ENCODE measurements at places on chromosomes 1 and 21. TPM values are rescaled to one million over a fixed set of nuclear protein-coding genes. Genes with fewer than 3 reads are reported as not detected.
A peak's percentile ranks its signal among the peaks of the same experiment; 100 is the strongest.

GRCh38 chr1:165562571-165562970 lies 18.8 kb downstream of the LRRC52 start:
- H3K36me3 ChIP-seq: no peaks in the 10 kb centered on the region
- no peak overlapping the region for H3K4me3 ChIP-seq
- DNase-seq: no peak
- peaks cover 13% of the 10 kb centered on the region for H3K4me1 ChIP-seq

DNA sequence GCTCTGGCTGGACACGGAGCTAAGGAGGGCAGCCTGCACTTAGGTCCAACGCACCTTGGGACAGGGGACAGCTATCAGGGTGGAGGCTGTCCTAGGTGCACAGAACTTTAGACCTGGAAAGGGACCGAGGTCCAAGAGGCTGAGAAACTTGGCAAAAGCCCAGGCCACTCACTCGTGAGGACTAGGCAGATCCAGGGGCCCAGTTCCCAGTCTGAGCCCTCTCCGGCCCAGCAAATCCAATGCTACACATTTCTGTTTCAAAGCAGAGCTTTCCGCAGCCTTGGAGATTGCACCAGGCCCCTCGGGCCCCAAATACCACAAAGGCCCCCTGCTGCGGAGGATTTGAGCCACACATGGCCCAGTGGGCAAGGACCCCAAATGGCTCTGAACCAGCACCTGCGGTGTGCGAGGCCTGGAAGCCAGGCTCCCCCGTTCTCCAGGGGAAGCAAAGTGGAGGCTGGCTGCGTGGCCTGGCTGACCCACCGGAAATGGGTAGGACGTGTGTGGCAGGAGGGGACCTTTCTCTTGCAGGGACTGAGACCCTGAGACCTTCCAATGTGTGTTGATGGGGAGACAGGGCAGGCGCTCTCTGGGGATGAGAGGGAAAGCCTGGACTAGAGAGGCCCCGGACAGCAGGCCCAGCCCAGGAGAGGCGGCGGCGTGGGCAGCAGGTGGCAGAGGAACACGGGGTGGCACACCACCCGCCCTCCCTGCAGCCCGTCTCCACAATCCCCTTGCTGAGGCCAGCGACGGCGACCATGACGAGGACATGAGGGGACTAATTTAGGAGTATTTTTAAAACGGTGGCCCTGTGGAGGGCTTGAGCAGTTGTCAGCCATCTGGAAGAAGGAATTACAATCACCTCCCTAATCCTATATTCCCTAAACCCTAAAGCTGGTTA lies 118.7 kb downstream of the CASZ1 start:
- no peak for DNase-seq
- peaks cover 16% of the 10 kb centered on the region for H3K27me3 ChIP-seq
- H3K27ac ChIP-seq: no peak overlapping the region
- no peak overlapping the region for H3K4me3 ChIP-seq
- no peaks in the 10 kb centered on the region for H3K36me3 ChIP-seq

GRCh38 chr1:94180650-94181049 lies 56.7 kb downstream of the ARHGAP29 start:
- no peak for DNase-seq
- no peak overlapping the region for H3K4me3 ChIP-seq
- no peak overlapping the region for H3K27ac ChIP-seq

DNA sequence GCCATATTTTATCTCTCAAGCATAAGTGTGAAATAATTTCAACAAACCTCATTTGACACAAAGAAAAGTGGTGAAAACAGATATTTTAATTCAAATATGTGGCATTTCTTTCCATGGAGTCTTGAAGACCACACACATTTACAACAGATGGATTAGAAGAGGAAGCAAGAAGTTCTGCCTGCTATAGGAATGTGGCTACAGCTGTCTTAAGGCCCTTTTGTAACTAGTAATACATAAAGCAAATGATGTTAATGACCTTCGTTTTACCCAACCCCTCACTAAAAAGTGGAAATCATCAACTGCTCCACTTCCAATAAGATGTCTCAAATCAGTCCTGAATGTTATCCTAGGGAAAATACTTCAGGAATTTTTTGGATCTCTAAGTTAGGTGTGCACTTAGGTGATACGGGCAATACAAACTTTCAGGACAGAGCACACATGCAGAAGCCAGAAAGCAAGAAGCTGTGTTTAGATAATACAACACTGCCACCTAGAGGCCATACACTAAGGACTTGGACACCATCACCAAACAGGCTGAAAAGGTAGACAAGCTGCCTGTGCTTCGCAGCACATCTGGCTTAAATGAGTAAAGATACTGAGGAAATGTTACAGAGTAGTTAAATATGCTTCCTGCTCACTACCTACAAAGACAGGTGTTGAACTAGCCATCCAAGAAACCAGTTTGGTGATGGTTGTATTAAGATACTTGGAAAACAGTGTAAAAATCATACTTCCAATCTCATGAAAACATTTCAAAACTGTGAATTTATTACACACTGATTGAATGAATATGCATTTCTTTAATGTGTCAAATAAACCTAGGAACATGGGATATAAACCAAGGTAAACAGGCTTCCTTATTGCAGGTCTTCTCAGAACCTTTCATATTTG lies 24.4 kb downstream of the RRAGC start:
- no peak overlapping the region for H3K27ac ChIP-seq
- no peaks in the 10 kb centered on the region for H3K27me3 ChIP-seq
- H3K4me3 ChIP-seq: no peak overlapping the region
- H3K36me3 ChIP-seq: peaks cover 8% of the 10 kb centered on the region
- peaks cover 16% of the 10 kb centered on the region for H3K4me1 ChIP-seq

Gene SMIM1
- total RNA-seq: 4.7 TPM

DNA sequence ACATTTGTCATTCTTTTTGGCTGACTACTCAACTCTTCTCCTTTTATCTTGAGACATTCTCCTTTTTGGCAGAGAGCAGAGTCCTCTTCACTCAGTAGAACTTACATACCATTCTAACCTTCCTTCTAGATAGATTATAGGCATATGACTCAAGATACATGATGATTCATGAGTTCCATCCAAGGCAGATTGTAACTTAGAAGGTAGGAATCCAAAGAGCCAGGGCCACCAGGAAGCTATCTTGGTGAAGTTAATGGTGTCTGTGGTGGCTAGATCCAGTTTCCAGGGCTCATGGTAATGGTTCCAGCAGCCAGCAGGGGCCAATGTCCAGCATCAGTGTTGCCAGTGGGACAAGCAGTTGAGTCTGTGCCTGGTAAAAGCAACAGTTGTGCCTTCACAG lies 76.1 kb upstream of the KIAA0040 start:
- H3K27me3 ChIP-seq: peaks cover 17% of the 10 kb centered on the region
- H3K4me3 ChIP-seq: no peak overlapping the region
- H3K27ac ChIP-seq: no peak overlapping the region
- no peak for DNase-seq
- no peaks in the 10 kb centered on the region for H3K4me1 ChIP-seq

DNA sequence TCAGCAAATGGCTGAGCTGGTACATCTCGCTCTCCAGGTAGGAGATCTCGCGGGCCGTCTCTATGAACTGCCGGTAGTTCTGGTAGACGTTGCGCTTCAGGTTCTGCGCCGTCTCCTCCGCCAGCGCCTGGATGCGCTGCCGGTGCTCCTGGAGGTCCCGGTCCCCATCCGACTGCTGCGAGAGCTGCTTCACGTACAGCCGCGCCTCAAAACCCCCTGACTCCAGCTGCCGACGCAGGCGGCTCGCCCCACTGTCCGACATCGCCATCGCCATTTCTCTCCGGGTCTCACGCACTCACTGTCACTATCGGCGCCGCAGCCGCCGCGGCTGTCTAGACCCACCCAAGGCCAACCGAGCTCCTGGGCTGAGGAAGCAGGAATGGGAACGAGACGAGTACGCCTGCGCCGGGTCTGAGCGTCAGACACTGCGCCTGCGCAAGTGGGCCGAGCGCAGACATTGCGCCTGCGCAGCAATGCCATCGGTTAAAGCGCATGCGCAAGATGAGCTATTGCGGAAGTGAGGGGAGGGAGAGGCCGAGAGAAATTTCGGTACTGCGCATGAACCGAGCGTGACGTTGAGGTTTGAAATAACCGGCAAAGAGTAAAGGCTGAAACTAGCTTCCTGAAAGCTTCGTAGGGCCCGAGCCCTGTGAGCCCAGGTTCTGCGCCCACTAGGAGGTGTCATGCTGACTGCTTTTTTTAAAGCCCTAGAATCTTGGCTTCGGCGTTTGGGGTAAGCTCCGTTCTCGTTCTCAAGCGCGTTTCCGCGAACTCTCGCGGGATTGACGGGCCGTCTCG lies at the start of gene EXOC8:
EXOC8 (minus strand) TSS at position 381 of the 798 bp plus-strand sequence; CDS start at position 274, 107 bp downstream.
- H3K36me3 ChIP-seq: peaks cover 6% of the 10 kb centered on the region
- H3K27ac ChIP-seq: peak within 1 kb of the TSS; percentile 98
- peak; percentile 99 for DNase-seq
- H3K27me3 ChIP-seq: peaks cover 2% of the 10 kb centered on the region

Gene PTPRU
- total RNA-seq: 5.1 TPM

Gene ZNF683
- not detected for total RNA-seq

DNA sequence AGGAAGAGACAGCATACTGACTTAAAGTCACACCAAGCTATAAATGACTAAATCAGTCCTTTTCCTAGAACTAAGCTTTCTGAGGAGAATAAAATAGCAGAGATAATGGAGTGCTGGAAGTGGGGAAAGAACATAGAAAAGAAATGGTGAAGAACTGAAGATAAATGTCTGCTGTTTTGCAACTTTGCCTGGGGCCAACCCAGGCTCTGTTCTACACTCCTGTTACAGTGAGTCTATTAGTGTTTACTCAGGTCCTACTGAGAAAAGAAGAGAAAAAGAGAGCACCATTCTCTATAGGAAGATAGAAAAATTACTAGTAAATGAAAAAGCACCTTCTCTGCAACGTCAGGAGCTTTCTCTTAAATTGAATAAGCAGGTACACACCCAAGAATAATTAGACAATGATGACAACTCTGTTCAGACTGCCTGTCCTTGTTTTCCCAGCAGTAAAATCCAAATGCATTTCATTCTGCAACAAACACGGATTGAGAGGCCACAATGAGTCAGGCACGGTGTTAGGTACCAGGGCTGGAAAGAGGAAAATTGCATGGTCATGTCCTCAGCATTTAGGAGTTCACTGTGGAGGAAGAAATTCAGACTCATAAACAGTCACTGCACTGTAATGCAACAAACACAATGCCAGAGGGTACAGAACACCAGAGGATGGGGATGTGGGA lies 139.4 kb upstream of the CAMK1G start:
- no peak overlapping the region for H3K27ac ChIP-seq
- no peaks in the 10 kb centered on the region for H3K27me3 ChIP-seq
- no peak overlapping the region for H3K4me3 ChIP-seq
- no peaks in the 10 kb centered on the region for H3K4me1 ChIP-seq
- DNase-seq: no peak

Gene ORC1
- total RNA-seq: 36.9 TPM

- H3K4me1 ChIP-seq: peaks cover 30% of the 10 kb centered on the region
- H3K36me3 ChIP-seq: peaks cover 18% of the 10 kb centered on the region
- no peak for DNase-seq
These were observed 183.8 kb downstream of the DHRS3 start for GRCh38 chr1:12434174-12434573.

Gene NENF
- total RNA-seq: 40.4 TPM

Gene TMEM81
- 5.4 TPM for total RNA-seq

- peak overlapping the region; percentile 37 for H3K27ac ChIP-seq
- H3K4me3 ChIP-seq: no peak overlapping the region
- H3K36me3 ChIP-seq: no peaks in the 10 kb centered on the region
- H3K27me3 ChIP-seq: no peaks in the 10 kb centered on the region
- H3K4me1 ChIP-seq: peaks cover 9% of the 10 kb centered on the region
These were observed 116.3 kb downstream of the DAB1 start for GRCh38 chr1:57307392-57308170.

GRCh38 chr1:111648806-111649205 lies 29.2 kb downstream of the RAP1A start:
- no peaks in the 10 kb centered on the region for H3K27me3 ChIP-seq
- H3K4me1 ChIP-seq: no peaks in the 10 kb centered on the region
- peaks cover 19% of the 10 kb centered on the region for H3K36me3 ChIP-seq
- no peak for DNase-seq

Gene KDF1
- not detected for total RNA-seq

DNA sequence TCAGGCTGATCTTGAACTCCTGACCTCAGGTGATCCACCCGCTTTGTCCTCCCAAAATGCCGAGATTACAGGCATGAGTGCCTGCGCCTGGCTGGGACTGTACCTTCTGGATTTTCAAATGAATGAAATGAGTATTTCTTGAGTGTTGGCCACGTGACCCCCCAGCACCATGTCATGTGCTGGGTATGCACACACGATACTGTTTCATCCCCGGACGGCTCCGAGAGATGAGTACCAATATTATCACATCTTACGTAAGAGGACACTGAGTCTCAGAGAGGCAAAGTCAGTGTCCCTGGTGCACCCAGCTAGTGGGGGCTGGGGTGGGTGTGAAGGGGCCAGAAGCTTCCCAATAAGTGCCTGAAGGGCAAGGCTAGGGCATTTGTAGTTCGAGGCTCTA lies 780 bp upstream of the CROCC start:
- no peaks in the 10 kb centered on the region for H3K27me3 ChIP-seq
- peaks cover 44% of the 10 kb centered on the region for H3K4me1 ChIP-seq
- peak overlapping the region; percentile 78 for H3K4me3 ChIP-seq
- no peaks in the 10 kb centered on the region for H3K36me3 ChIP-seq
- H3K27ac ChIP-seq: no peak overlapping the region
- DNase-seq: no peak

DNA sequence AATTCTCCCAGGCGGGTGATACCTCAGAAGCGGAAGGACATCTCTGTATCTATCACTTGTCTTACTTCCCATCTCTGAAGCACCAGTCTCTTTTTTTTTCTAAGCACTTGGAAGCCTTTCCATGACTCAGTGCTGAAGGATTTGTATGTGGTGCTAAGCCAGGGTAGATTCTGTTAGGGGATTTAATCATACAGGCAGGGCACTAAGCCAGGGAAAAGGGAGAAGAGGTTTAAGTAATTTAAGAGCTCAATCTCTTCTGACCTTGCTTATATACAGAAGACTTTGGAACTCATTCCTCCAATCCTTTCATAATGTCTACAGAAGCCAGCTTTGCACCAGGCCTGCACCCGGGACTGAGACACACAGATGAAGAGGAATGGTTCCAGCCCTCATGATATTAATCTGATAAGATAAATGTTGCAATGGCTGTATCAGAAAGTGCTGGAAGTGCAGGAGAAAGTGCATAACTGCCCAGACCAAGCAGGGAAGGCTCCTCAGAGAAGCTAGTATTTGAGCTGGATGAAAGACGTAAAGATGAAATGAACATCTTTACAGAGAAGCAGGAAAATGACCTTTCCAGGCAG lies 11.0 kb downstream of the FAM163A start:
- DNase-seq: no peak
- H3K4me3 ChIP-seq: no peak overlapping the region
- no peaks in the 10 kb centered on the region for H3K4me1 ChIP-seq
- H3K27me3 ChIP-seq: peaks cover 24% of the 10 kb centered on the region

- H3K27ac ChIP-seq: peak overlapping the region; percentile 67
- no peak for DNase-seq
- H3K4me1 ChIP-seq: no peaks in the 10 kb centered on the region
- peaks cover 2% of the 10 kb centered on the region for H3K27me3 ChIP-seq
These were observed 13.5 kb downstream of the NLRP3 start for GRCh38 chr1:247429496-247429895.

All from neural crest cell (in vitro differentiated cells).